ENCODE measurements at places on chromosomes 16 and 17.

- no peak for DNase-seq
These were observed 80.1 kb upstream of the TRAP1 start for GRCh38 chr16:3797473-3797872.

DNA sequence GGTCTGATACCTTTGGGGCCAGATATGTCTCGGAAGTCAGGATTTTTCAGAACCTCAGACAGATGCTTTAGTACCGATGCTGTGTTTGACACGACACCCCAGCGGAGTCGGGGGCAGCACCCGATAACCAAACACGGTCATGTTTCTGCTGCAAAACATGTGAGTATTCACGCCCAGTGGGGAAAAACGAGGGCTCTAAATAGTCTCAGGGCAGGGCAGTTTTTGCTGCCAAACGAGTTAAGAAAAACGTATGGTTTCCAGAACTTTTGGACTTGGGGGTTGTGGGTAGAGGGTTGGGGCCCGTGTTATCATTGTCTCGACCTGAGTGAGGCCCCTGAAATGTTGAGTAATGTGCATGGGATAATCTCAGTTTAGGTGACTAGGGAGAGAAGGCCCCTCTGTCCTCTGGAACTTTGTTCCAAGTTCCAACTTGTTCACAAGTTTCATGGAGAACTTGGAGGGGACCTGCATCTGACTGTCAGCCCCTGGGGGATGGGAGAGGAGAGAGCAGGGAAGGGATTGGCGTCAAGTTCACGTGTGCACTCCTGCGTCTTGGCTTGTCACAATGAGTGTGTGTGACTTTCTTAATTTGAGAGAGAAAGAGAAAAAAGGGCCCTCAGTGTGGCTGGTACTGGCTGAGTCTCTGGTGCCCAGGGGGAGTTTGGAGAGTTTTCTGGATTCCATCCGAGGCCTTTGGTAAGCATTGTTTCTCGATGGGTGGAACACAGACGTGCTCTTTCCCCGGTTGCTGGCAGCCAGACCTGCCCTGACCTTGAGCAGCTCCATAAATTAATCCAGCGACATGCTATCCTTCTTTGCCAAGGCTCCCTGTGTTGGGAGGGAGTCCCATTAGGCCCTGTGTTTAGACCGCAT is 83.9 kb upstream of the CIBAR2 start:
- no peak for DNase-seq

GRCh38 chr17:38451840-38452529 is 23.7 kb downstream of the ARHGAP23 start:
- peak; percentile 95 for DNase-seq

- DNase-seq, result peak; percentile 60
These were observed 11.8 kb upstream of the FAM171A2 start for GRCh38 chr17:44375196-44376017.

DNA sequence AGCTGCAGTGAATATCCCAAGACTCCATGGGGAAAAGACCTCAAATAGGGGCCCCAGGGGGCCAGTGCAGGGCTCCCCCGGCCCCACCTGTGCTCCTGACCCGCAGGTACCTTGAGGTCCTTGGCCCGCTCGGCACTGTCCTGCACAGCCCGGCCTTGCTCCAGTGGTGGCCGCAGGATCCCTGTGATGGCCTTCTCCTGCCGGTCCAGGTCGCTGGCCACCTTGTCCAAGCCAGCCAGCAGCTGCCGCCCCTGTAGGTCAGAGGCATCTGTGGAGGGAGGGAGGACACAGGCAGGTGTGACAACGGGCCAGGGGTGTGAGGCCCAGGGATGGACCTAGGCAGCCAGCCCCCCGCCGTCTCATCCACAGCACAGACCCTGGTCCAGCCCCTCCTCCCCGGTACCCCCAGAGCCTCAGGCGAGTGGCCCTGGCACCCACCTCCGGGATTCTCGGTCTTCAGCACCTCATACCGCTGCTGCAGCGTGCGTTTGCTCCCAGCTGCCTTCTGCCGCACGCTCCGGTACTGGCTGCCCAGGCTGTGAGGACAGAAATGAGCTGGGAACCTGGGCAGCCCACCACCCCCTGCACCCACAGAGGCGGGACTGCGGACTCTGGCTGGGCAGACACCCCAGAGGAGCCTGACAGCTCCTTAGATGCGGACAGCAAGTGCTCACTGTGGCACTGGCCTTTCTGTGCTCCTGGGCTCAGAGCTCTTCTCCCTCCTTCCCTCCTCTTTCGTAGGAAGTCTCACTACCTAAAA is 43.7 kb downstream of the PPL start:
- DNase-seq, result no peak

DNA sequence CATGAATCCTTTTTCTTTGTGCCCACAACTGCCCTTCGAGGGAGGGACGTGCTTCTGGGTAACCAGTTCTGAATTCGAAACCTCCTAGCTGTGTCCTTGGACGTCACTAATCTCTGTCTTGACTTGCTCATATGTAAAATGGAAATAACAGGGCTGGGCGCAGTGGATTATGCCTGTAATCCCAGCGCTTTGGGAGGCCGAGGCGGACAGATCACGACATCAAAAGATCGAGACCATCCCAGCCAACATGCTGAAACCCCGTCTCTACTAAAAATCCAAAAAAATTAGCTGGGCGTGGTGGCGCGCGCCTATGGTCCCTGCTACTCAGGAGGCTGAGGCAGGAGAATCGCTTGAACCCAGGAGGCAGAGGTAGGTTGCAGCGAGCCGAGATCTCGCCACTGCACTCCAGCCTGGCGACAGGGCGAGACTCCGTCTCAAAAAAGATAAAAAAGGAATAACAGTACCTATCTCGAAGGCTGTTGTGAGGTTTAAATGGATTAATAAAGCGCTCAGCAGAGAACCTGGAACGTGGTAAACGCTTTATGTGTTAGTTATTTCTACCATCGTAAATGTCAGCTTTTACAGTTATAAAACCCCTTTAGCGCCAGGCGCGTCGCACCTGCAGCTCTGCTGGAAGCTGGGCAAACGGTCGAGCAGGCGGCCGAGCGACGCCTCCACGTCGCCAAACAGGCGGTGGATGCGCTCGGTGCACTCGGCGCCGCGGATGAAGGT is 641 bp downstream of the COG8 start:
- no peak for DNase-seq

DNA sequence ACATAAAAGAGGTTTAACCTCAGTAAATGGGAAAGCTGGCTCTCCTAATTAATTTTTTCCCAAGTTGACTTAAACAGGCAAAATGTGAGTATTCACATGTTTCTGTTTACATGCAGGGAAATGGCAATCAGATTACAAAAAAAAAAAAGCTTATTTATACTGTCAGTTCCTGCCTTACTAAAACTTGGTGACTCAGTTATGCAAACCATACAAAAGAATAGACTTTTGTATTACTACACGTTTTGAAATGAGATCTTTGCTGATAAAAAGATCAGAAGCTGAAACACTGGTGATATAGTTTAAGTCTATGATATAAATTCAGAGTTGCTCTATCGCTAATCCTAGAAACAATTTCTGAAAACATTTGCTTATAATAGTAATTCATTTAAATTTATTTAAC is 9.4 kb upstream of the KCNJ2 start:
- no peak for DNase-seq

DNA sequence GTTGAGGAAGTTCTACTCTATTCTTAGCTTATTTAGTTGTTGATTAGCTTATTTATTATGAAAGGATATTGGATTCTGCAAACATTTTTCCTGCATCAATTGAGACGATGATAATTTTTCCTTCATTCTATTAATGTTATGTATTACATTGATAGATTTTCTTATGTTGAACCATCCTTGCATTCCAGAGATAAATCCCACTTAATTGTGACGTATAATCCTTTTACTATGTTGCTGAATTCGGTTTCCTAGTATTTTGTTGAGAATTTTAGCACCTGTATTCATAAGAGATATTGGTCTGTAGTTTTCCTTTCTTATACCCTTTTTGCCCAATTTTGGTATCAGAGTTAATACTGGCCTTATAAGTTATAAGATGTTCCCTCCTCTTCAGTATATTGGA is 47.6 kb upstream of the BRD7 start:
- DNase-seq, result no peak

- DNase-seq, result no peak
These were observed 30.3 kb downstream of the ARSG start for GRCh38 chr17:68321556-68321954.

DNA sequence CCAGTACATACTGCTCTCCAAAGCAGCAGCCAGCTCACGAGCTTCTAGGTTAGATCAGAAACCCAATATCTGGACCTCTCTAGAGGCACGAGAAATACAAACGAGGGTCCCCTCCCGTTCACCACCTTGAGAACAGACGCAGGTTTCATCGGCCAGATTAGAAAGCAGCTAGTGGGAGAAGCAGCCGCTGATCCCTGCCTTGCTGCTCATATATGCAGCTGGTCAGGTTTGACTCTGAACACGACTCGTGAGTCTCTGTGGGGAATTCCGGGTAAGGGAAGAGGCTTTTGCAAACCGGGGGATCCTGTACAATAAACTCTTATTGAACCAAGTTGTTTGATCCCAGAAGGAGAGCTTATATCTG is 1.6 kb downstream of the VAT1L start:
- DNase-seq, result peak; percentile 15

GRCh38 chr16:8323153-8323552 is 267.2 kb downstream of the TMEM114 start:
- no peak for DNase-seq

DNA sequence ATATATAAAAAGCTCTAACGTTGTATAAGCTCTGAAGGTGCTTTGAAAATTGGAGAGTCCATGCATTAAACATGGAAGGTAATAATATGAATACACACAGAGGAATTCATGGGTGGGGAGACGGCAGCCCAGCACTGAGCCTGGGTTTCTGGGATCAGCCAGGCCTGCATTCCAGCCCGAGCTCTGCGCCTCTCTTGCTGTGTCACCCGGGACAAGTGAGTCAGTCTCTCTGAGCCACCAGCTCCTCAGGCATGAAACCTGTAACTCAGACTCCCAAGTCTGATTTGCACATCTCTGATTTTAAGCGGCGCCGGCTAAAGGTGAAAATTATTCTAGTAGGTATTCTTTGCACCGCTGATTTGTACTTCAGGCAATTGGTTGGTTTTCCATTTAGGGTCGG is 238.8 kb downstream of the MRTFB start:
- no peak for DNase-seq

- peak; percentile 71 for DNase-seq
These were observed at the start of gene SECTM1 for GRCh38 chr17:82333279-82334171. Gene SECTM1, minus strand, starts transcription at chr17:82333766. Its CDS starts 6,526 bp downstream, at chr17:82327240.

DNA sequence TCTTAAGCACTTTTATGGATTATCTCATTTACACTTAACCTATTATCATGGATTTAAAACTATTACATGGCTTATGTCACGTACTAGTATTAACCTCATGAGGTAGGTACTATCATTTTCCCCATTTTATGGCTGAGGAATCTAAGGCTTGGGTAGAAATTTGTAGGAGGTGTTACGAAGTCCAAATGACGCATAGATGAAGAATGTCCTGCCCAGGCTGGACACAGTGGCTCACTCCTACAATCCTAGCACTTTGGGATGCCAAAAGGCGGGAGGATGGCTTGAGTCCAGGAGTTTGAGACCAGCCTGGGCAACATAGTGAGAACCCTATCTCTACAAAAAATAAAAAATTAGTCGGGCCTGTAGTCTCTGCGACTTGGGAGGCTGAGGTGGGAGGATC is 4.8 kb upstream of the C1QL1 start:
- no peak for DNase-seq

- peak; percentile 4 for DNase-seq
These were observed 62.5 kb downstream of the CYLD start for GRCh38 chr16:50804290-50804907.

DNA sequence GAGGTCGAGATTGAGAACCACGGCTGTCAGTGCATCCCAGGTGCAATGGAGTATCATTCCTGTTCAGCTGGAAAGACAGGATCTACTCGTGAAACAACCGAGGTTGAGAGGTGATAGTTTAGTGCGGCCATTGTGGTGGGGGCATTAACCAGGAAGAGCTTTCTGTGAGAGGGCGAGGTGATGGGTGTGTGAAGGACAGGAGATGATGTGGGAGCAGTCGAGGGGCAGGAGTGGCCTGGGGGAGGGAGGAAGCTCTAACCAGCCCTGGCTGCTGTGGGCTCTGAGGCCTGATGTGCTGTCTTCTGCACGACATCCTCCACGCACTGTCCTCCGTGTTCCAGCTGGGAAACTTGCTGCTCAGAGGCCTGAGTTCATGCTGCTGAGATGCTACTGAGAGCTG is 22.0 kb downstream of the GOSR2 start:
- DNase-seq, result no peak

GRCh38 chr16:67283826-67284555 is 4.7 kb downstream of the PLEKHG4 start:
- no peak for DNase-seq

DNA sequence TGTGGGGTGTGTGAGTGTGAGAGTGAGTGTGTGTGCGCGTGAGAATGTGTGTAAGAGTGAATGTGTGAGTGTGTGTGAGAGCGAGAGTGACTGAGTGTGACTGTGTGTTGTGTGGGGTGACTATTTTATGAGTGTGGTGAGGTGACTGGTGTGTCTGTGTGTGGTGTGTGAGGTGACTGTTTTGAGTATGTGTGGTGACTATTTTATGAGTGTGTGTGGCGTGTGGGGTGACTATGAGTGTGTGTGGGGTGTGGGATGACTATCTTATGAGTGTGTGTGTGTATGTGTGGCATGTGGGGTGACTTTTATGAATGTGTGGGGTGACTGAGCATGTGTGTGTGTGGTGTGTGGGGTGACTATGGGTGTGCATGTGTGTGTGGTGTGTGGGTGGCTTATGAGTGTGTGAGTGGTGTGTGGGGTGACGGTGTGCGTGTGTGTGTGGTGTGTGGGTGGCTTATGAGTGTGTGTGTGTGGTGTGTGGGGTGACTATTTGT is 152.9 kb upstream of the PLCG2 start:
- no peak for DNase-seq

DNA sequence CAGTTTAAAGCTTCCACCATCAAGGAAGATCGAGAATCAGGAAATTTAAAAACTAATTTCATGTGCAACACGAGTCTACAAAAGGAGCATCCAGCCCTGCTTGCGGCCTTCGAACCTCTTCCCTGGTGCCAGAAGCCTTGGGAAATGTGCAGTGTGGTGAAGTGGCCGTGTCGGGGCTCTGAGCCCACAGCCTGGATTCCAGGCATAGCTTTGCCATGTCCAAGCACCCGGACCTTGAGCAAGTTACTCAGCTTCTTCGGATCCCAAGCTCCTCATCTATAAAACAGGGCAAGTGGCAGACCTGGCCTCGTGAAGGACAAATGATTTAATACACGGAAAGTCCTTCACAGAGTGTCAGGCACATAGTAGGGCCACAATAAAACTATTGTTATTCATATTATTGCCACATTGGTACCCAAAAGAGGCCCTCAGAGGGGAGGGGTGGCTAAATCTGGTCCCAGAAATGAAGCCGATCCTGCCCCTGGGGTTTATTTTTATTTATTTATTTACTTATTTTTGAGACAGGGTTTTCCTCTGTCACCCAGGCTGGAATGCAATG is 34.8 kb downstream of the COTL1 start:
- DNase-seq, result no peak

DNA sequence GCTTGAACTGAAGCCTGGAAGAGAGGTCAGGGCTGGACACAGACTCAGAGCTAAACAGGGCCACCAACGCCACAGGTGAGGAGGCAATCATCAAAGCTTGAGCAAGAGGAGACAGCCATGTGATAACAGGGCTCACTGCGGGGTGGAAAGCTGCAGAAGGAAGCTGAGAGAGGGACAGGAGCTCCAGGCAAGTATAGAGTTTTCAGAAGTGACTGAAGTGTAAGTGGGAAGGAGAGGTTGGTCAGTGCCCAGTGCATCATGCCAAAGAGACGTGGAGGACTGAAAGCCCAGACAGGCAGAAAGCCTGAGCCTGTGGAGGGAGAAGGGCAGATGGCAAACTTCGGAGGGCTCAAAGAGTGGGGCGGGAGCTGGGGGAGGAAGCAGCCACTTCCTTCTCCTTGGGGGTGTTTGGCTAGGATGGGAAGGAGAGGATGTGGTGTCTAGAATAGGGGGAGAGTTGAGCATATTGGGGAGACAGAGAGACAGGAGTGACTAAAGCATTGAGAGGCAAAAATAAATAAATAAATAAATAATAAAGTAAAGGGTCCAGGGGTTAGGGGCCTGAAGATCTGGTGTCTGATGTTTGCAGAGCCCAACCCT is 2.6 kb downstream of the KIFC3 start:
- no peak for DNase-seq

All from GM23338 (cell line).